GM10248 (cell line): ENCODE measurements at places on chromosomes 12 and 14.

- DNase-seq = peak; percentile 91
Measured at GRCh38 chr14:89417091-89417464, at the start of gene FOXN3. Gene FOXN3 (minus strand): TSS chr14:89417233. CDS start chr14:89412476, 4,757 bp downstream.

DNA sequence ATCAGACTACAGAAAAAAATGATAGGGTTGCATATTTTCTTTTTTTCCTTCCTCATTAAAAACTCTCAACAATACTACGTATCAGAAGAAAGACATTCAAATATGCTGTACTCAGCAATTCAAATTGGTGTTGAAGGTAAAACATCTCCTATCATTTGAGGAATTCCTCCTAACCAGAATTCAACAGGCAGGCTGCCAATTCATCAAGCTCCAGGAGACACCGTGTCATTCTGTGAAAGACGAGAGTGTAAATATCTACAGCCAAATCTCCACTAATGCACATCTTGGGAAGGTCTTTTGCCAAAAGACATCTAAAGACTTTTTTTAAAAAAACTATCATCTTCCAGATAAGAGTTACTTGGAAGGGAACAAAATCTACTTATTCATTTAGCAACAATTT lies 26.6 kb downstream of the NT5DC3 start:
- no peak for DNase-seq

DNA sequence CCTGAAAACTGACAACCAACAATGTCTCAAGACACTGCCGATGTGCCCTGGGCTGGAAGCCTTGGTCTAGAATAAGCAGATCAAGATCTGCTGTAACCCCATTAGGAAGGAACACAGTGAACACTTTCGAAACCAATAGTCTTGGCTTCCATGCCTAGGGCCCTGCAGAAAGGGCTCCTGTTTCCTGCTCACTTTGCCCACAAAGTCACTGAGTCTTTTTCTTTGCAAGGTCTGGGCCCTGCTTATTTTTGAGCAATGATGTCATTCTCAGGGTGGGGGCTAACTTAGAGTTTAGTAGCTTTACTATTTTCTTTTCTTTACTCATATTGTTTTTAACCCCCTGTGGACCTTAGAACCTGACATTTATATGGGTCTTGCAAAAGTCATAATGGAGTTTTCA lies 704.2 kb upstream of the TMEM132C start:
- DNase-seq = no peak

GRCh38 chr12:99985129-99985570 lies 414 bp upstream of the ANKS1B start:
- DNase-seq = no peak

DNA sequence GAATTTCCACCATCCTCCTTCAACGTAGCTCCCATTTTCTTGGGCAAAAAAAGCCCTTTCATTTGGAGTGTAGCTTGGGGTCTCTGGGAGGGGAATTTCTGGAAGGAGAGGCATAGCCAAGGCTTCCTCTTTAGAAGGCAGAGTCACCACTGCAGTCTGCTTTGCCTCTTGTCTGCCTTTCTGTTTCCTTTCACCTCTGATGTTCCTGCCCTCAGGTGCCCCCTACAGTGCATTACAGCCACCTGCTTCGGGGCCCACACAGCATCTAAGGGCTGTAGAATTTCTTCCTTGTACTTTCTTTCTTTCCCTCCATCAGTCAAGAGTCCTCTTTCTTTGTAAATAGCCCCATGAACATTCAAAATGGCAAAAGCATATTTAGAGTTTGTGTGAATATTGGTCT lies 1313.9 kb downstream of the TMEM121 start:
- DNase-seq = peak; percentile 29

DNA sequence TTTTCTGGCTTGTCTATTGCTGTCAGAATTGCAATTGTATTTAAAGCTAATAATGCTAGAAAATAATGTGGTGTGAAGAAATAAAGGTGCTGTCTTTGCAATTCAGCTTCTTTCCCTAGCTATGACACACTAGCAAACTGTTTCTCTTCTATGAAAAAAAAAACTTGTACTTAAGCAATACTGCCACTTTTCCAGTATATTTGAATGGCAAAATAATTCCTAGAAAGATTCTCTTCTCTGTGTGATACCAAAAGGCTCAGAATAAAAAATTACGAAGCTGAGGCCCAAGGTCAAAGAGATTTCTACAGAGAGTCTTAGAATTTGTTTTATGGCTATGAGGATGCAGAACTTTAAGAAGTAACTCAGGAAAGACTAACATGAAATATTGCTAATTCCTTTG lies 235.5 kb downstream of the ADAMTS20 start:
- no peak for DNase-seq

DNA sequence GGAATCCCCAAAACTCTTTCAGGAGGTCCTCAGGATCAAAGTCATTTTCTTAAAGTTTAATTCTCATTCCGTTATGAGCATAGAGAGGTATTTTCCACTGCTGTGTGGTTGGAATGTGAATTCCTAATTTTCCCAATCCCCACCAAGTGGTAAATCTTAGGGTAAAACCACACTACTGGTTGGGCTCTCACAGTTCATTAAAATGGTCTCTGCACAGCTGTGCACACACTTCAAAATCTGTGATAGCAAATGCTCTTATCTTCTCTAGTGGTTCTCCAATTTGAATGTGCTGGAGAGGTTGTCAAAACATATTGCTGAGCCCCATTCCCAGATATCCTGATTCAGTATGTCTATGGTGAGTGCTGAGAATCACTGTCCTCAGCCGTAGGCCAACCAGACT lies 189.1 kb downstream of the BMP4 start:
- no peak for DNase-seq

DNA sequence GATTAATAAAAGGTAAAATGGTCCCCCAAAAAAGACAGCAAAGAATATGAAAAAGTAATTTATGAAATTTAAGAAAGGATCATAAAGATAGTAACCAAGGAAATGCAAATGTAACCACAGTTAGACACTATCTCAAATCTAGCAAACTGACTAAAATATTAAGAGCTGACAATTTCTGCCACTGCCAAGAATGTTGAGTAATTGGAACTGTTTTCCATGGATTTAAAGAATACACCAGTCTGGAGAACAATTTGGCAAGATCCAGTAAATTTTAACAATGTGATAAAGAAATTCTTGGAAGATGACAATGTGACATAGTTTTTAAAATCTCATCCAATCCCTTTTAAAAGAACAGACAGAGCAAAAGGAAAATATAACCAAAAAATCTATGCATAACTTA lies 798.0 kb upstream of the MGAT4C start:
- no peak for DNase-seq

- DNase-seq = no peak
Measured at GRCh38 chr12:15651371-15651770, 137.8 kb downstream of the EPS8 start.

- DNase-seq = no peak
Measured at GRCh38 chr12:131606218-131606901, 104.5 kb upstream of the SFSWAP start.

- DNase-seq = no peak
Measured at GRCh38 chr12:130925666-130926015, 28.1 kb upstream of the ADGRD1 start.

DNA sequence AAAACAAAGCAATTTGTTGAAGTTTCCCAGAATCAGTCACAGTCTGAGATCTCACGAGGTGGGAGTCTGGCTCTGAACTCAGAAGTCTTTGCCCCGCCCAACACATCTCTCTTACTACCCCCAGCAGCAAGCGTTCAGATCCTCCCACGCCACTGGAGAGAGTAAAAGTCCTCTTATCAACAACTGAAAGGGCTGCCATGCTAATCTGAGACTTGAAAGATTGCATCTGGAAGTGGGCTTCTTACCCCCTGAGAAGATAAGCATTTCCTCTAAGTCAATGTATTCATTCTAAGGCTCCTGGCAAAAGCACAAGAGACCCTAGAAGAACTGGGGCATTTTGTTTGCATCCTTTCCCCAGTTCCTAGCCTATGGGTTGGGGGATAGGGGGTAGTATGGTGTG lies 34.1 kb upstream of the STON2 start:
- DNase-seq = no peak

GRCh38 chr12:4771960-4772566 lies 51.9 kb downstream of the GALNT8 start:
- no peak for DNase-seq

GRCh38 chr14:22852940-22853767 lies 16.8 kb downstream of the MMP14 start:
- peak; percentile 87 for DNase-seq

GRCh38 chr12:115630136-115630535 lies 647.4 kb downstream of the MED13L start:
- DNase-seq = no peak
